ENCODE measurements at places on chromosomes 11 and 22.

DNA sequence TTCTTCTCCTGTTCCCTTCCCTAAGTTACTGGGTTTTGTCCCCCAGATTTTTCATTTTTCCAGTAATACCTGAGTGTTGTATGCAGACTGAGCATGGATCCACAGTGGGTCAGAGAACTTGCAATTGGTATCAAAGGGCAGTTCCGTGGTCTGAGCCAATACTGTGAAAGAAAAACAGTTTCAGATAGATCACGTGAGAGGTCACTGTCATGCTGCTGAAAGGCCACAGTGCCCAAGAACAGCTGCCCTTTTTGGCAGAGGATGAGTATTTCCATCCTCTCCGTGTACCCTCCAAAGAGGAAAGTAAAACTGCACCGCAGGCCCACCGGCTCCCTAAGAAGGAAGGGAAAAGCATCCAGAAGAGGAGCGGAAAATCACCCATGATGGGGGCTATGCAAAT lies 73.0 kb upstream of the TBCEL start:
- DNase-seq = no peak

DNA sequence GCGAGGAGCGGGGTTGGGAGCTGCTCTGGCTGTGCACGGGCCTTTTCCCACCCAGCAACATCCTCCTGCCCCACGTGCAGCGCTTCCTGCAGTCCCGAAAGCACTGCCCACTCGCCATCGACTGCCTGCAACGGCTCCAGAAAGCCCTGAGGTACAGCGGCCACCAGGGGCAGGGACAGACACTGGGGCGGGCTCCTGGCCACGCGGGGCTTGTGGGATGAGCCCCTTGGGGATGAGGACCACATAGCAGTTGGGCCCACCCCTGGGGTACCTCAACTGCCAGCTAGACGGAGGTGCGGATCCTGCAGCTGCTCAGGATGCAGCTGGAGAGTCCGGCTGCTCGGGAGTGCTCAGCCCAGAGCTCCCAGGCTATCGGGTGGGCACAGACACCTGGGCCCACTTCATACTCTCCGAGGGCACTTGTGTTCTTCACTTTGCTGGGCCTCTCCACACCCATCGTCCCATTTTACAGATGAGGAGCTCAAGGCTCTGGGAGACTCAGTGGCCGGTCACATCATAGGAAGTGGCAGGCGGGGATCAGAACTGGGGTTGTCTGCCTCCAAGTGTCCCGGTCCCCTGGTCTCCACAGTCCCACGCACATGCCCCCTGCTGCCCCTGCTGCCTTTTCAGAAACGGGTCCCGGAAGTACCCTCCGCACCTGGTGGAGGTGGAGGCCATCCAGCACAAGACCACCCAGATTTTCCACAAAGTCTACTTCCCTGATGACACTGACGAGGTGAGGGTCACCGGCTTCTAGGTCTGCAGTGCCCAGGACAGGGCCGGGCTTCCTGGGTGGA lies 77.6 kb downstream of the MYO7A start:
- no peak for DNase-seq

DNA sequence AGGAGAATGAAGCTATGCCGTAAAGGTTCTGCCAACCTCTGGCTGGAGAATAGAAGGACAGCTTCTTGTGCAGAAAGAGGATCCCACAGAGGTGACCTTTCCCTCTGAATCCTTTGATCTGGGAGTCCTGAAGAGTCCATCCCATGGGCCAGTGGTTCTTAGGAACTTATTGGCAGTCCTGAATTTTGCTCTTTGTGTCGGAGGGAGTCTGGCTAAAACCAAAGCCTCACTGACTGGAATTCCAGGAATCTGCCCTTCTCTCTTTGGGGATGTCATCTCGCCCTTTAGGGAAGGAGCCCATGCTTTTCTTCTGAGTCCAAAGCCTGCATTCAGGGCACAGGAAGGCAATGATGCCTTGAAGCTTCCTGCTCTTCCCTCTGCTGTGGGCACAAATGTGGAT lies 45.5 kb downstream of the PKNOX2 start:
- DNase-seq = no peak

DNA sequence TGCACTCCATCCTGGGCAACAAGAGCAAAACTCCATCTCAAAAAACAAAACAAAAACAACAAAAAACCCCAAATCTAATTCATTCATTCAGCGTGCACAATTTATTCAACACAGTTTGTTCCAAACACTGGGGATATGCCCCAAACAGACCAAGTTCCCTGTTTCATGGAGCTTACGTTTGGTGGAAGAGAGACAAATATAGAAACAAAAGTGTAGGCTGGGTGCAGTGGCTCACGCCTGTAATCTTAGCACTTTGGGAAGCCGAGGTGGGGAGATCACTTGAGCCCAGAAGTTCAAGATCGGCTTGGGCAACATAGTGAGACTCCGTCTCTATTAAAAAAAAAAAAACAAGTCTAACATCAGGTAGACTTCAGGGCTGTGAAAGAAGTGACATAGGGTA lies 52.4 kb downstream of the PTPRJ start:
- no peak for DNase-seq

DNA sequence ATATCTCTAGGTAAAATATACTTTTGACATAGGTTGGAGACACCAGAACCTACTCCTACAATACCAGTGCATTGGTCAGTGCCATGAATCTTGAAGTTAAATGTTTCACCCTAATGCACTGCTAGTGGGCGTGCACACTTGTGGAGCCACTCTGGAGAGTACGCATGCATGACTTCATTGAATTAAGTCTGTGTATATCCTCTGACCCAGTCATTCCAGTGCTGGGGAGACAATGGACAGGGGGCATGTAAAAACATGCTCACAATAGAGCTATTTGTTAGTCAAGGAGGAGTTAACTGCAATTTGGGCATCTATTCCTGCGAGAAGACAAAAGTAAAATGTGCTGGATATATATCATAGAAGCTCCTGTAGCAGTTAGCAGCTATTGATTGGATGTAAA lies 335.4 kb upstream of the NCAM1 start:
- no peak for DNase-seq

- no peak for DNase-seq
Measured at GRCh38 chr11:48093323-48093722, 113.0 kb downstream of the PTPRJ start.

- no peak for DNase-seq
Measured at GRCh38 chr11:18236664-18237356, at the start of gene SAA4. SAA4 (minus strand) TSS chr11:18236802; CDS start chr11:18235926, 876 bp downstream.

DNA sequence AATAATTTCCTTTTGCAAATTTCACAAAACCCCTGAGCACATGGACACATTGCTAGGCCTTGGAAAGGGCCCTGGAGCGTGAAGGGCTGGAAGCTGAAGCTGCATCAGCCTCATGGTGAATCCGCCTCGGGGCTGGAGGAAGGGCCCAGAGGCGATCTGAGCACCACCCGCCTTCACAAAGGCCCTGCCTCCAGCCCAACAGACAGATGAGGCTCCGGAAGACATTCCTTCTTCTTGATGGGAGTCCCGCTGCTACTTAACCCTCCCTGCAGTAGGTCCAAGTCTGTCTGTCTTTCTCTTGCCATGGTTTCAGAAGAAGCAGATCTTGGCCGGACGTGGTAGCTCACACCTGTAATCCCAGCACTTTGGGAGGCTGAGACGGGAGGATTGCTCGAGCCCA lies 16.5 kb downstream of the ARRB1 start:
- no peak for DNase-seq

- no peak for DNase-seq
Measured at GRCh38 chr11:81946831-81947230, 786.8 kb downstream of the FAM181B start.

- DNase-seq = no peak
Measured at GRCh38 chr22:33529424-33530113, 390.7 kb downstream of the LARGE1 start.

DNA sequence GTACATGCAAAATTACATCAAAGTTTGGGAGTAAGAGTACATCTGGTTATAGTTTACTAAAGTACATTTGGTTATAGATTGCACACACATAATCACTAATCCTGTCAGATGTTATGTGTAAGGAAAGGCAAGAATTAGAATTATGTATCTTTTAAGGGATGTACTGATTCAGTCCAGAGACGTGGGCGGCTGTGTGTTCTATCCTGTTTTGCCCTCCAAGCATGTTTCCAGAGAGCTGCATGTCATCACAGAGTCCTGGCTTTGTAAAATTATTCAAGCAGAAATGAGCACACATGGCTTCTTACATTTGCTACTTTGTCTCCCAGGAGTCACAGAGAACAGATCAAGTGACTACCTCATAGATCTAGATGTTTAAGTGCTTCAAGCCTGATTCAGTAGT lies 33.2 kb upstream of the CEP126 start:
- no peak for DNase-seq

DNA sequence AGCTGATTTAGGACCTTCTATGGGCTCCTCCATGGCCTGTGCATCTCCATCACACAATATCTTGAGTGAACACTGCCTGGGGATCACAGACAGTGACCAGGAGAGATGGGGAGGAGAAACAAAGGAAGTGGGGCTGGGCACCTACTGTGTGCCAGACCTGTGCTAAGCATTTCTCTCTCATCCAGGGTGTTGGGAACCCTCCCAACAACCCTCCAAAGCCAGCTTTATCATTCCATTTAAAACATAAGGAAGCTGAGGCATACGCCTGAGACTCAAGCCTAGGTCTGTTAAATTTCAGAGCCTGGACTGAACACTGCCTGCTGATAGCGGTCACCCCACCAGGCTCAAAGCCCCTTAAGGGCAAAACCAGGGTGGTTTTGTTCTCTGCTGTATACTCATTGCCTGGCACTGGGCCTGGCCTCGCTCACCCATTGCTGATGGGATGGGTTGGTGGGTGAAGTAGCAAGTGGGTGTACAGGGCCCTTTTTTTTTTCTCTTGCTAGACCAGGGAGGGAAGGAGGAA lies 130.1 kb downstream of the MN1 start:
- no peak for DNase-seq

GRCh38 chr11:44515048-44515447 lies 50.4 kb upstream of the CD82 start:
- no peak for DNase-seq

DNA sequence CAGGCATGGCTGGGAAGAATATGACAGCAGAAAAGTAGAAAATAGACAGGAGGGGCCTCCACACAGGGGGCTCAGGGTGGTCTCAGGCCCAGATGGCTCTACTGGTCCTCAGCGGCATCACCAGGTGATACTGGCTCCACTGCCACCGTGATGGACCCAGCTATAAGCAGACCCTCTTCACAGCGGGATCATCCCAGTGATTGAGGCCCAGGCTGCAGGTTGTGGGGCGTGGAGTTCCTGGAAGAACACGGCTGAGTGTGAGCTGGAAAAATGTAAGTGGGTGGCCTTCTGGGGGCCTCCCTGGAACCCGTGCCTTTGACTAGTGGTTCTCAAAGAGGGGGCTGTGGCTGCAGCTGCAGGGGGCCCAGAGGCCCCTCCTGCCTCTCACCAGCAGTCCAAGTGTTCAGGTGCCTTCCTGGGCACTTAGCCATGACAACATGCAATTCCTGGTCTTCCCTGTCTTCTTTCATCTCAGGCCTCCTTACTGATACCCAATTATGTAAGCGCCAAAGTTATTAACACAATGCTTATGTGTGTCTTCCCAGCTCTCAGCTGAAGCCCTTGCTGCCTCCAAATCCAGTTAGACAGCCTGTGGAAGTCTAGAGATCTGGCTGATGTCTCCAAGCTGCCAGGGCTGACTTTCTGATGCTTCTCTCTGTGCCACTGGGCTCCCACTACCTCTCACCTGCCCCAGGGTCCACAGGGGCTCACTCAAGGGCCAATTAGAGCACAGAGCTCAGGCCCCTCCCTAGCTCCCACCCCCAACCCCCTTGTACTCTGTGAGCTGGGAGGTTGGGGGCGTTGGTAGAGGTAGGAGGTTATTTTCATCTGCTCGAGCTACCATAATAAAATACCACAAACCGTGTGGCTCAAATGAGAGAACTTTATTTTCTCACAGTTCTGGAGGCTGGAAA lies 110.1 kb upstream of the LMO1 start:
- no peak for DNase-seq

DNA sequence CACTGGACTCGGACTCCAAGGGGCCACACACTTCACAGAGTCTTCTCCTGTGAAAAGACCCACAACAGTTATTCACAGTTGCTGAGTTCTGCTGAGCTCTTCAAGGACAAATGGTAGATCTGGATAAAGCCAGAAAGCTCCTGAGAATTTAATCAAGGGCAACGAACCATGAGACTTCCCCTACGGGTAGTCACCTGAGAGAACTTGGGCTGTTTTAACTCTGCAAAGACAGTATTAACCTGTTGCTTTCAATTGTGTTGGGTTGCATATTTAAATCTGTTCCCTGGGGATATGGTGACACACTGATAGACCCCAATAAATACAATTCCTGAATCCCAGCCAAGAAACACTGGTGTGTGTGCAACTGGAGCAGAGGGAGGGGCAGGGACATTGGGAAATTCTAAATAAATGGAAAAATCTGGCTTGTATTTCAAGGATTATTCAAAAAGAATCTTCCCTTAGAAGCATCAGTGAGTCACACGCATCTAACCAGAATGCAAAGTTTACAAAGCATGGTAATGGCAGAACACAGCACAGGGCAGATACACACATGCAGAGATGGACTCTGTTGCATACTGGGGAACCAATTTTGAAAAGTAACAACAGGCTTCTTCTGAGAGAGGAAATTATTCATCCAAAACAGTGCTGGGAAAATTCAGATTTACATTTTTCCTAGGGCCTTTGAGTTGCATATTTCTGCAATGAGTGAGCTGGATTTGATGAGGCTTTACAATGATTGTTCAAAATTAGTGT lies 4.0 kb downstream of the KCNJ1 start:
- no peak for DNase-seq

- no peak for DNase-seq
Measured at GRCh38 chr22:30694640-30695350, at the start of gene OSBP2. OSBP2 (plus strand) TSS chr22:30694874; CDS start chr22:30694910, 36 bp downstream.

- DNase-seq = no peak
Measured at GRCh38 chr11:117862019-117862725, 14.3 kb downstream of the FXYD6 start.

DNA sequence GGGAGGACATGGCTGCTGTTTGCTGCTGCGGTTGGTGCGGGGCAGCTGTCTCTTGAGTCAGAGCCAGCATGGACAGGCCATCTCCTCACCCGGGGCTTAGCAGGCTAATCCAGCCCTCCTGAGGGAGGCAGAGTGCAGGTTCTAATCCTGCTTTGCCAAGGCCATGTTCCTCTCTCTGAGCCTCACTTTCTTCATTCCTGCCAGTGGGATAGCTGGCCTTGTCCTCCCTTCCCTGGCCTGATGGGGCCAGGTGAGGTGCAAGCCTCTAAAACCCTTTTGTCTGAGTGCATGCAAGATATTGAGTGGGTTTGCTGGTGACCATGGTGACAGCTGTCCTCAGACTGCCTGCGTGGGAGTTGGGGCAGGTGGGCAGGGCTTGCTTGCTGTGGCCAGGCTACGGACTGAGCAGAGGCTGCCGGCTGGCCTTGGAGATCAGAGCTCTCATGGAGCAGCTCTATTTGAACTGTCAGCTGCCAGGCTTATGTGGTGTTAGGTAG lies 3.6 kb downstream of the USP35 start:
- no peak for DNase-seq

DNA sequence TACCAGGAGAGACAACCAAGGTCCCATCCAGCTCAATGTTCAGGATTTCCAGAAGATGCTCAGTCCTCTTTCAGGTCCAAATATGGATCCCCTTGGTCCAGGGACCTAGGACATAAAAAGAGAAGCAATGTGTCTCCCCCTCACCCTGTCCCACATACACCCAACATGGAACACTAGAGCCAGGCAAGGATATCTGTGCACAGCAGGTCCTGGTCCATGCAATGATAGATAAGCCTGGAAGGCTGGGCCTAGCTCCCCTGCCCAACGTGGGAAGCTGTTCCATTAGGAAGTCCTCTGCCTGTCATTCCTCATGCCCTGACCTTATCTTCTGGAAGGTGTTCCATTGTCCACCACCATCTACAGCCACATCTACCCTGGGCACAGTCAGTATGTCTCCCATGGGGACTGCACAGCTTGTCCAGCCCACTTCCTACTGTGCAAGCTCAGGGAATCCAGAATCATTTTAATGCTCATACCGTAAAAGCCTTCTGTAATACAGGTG lies 1434.8 kb downstream of the TBC1D22A start:
- no peak for DNase-seq

- no peak for DNase-seq
Measured at GRCh38 chr11:14124886-14125285, 162.4 kb downstream of the SPON1 start.

Data from cortex of kidney (tissue), 1 donor.